ENCODE measurements at places on chromosomes 11 and 22. TPM values are rescaled to one million over a fixed set of nuclear protein-coding genes. Genes with fewer than 3 reads are reported as not detected.

PRR5 gene
- 22.7 TPM for total RNA-seq

ROM1 gene
- total RNA-seq, result 2.3 TPM

ACTN3 gene
- total RNA-seq, result 0.07 TPM

UBQLNL gene
- not detected for total RNA-seq

PAMR1 gene
- total RNA-seq, result not detected

MIAT gene
- 38.4 TPM for total RNA-seq

ACRV1 gene
- total RNA-seq, result not detected

OR52N1 gene
- not detected for total RNA-seq

GLYATL1 gene
- not detected for total RNA-seq

FLRT1 gene
- not detected for total RNA-seq

SLN gene
- not detected for total RNA-seq

PDE2A gene
- 0.33 TPM for total RNA-seq

C11orf58 gene
- 142 TPM for total RNA-seq

SAA2 gene
- total RNA-seq, result not detected

PHF21B gene
- total RNA-seq, result 0.07 TPM

SMIM38 gene
- total RNA-seq, result 0.43 TPM

DTX4 gene
- total RNA-seq, result 0.47 TPM

CD59 gene
- 94.1 TPM for total RNA-seq

RASD2 gene
- total RNA-seq, result 0.09 TPM

ASPHD2 gene
- total RNA-seq, result 19.4 TPM

CHRM4 gene
- total RNA-seq, result 0.84 TPM

SORL1 gene
- 28.4 TPM for total RNA-seq

MADD gene
- total RNA-seq, result 80.7 TPM

All from activated CD4-positive, alpha-beta T cell treated with anti-CD3 and anti-CD28 coated beads, Interleukin-2, amount 10 ng/mL, durations not matched to agents 24 days and 14 days (primary cell).